ENCODE measurements at places on chromosomes 4 and X.

DNA sequence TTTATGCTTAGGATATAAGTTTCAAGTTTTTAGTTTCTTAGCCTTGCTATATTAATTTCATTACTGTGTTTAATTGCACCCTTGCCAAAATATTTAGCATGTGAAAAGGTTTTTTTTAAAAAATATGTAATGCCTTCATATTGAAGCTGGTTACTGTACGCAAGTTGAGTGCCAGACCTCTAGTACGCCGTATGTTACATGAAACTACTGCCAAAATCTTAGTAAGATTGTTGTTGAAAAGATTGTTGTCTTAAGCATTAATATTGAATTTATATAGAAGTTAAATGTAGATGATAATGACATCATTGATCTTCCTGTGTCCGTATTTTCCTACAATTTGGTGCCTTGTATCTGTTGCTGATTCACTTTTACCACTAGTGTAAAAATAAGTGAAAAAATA, 37.1 kb downstream of the FAM133A start:
- no peak for DNase-seq

DNA sequence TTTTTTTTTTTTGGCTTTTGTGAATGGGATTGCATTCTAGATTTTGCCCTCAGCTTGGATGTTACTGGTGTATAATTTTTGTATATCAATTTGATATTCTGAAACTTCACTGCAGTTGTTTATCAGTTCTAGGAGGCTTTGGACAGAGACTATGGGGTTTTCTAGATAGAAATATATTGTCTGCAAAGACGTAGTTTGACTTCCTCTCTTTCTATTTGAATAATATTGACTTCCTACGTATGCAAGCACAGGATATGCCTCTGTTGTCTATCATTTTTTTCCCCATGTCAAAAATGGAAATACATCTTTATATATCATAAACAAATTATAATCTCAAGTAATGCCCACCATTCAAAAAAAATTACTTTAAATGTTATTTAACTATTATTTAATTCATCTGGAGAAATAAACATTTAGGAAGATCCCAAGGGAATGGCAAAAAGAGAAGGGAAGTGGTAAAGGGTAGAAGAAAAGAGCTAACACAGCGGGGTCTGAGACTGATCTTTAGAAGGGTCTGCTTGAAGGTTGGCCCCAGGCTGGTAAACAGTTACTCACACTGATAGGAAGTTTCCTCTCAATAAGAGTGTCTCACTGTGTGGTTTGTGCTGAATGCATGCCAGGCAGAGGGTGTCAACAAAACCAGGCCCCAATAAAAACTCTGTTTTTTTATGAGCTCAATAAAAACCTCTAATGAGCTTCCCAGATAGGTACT, 35.7 kb downstream of the ZNF518B start:
- DNase-seq = no peak

- no peak for DNase-seq
Measured at GRCh38 chr4:65623506-65623905, 46.8 kb downstream of the EPHA5 start.

DNA sequence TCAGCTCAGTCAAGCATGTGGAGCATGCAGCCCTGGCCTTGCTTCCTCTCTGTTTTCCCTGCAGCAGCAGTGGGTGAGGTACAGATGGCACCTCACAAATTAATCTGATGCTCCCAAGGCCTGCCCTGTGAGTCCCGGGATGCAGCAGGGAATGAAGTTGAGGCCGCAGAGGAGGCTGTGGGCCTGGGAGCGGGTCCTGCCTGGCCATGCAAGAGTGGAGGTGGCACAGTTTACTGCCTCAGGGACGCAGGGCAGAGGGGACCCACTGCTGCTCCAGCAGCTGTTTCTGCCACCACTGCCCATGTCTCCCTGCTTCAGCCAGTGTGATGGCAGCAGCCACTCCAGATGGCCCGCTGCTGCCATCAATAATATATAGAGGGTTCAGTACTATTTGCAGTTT, 474.6 kb downstream of the EPHA5 start:
- DNase-seq = no peak

- no peak for DNase-seq
Measured at GRCh38 chr4:25310066-25310802, 2.3 kb upstream of the ZCCHC4 start.

DNA sequence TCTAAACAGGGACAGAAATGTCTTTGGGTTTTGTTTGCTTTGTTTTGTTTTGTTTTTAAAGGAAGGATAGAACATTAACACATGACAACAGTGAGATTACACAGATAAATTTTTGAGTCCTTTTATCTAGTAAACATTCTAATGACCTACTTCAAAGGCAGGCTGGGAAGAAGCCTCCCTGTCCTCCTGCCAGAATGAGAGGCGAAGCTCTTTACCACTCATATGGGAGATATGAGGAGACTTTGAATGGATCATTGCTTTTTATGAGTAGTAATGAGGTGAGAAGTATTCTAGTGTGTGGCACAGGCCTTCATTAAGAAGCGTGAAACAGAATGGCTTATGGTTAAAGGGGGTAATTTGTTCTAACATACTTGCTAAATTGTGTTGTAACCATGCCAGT, 172.0 kb downstream of the FBXO8 start:
- no peak for DNase-seq

DNA sequence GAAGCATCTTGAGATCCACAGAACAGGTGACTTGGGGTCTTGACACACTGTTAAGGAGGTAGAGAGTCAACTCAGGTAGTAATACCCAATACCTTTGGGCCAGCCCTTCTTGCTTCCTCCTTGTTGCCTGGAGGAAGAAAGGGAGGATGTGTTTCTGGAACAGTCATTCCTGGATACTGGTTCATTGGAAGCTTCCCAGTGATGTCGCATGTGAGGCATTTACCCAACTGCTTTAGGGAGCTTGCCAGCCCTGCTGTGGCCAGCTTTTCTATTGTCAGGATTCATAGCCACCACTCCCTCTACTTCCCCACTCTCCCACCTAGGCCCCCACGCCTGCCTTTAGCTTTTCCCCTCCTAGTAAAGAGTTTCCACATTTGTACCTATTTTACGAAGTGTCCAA, 310.3 kb upstream of the PRPS2 start:
- no peak for DNase-seq
